ENCODE measurements at places on chromosomes 12 and 14.

- no peak for DNase-seq
These were observed 86.4 kb upstream of the SINHCAF start for GRCh38 chr12:31412292-31412801.

DNA sequence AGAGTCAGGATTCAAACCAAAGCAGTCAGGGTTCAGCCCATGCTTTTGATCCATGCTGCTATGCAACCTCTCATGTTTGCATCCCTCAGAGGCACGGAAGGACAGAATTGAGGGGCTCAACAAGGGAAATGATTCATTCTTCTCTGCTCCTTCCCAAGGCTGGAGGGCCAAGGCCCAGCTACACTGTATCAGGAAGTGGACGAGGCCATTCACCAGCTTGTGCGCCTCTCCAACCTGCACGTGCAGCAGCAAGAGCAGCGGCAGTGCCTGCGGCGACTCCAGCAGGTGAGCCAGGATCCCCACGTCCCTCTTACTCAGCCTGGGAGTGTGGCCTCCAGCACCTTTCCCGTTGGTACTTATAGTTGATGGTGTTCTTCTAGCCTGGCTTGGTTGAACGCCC lies 8.6 kb downstream of the ARHGEF40 start:
- no peak for DNase-seq

DNA sequence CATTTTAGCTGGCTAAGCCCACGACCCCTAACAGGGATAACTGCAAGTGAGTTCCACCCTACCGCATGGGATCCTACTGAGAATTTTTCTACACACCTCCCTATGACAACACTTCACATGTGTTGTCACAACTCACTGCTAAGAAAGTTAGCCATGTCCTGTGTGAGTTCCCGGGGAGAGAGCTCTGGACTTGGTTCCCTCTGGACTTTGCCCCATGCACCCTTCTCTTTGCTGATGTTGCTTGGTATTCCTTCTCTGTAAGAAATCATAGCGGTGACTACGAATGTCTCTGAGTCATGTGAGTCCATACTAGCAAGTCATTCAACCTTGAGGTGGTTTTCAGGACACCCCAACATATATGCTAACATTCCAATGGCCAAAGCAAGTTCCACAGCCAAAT lies 9.5 kb upstream of the CDKN3 start:
- DNase-seq: peak; percentile 28

DNA sequence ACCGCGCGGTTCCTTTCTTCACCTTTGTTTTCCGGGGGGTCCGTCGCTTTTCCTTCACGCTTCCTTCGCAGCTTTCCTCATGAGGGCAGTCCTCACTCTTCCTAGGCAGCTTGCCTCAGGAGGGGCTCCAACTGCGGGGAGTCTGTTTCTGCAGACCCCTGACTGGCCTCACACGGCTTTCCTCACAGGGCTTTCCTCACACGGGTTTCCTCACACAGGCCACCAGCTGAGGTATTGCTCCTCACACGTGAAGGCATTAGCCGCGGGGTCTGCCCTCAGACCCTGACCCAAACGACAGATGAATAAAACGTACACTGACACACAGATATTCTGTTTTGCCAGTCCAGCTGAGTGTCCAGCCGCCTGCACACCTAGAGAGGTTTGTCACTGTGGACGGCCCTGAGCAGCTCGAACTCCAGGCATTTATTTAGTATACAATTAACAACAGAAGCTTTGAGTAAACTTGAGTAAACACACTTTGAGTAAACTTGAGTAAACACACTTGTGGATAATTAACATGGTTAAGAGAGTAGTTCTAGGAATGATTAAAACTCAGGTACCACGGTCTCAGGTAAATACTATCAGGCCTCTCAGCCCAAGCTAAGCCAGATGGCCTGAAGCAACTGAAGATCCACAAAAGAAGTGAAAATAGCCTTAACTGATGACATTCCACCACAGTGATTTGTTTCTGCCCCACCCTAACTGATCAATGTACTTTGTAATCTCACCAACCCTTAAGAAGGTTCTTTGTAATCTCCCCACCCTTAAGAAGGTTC lies 16.1 kb upstream of the LYZ start:
- DNase-seq: no peak

DNA sequence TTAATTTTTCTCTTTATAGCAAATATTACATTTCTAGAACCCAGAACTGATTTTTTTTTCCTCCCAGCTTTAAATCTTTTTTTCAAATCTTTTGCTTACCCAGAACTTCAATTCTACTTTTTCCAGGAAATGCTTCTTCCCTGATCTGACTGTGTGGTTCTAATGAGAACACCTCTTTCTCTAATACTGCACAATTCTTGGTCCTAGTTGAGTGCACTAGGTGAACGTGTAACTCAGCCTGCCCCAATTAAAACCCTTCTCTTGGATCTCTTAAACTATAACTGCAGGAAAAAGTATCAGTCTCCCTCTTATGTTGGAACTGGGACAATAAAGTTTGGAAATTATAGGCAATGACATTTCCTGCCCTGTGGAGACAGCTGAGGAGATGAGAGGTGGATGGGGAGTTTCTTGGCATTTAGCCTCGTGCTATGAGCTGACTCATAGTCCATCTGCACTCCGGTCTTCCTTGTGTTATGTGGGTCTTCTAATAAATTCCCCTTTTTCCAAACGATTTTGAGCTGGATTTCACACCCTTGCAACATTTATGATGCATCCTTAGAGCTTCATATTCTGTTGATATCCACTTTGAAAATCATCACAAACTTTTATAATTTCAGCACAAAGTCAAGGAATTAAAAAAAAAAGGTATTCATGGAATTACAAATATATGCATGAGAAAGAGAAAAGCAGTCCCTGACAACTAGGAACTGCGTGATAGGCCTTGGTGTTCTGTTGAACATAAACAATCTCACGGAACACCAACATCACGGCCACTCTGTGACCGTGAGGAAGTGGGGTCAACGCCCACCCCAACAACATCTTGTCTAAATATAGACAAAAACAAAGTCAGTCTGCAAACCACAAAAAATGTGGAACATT lies 52.4 kb downstream of the BRMS1L start:
- peak; percentile 84 for DNase-seq

All from ELR (cell line).